ENCODE measurements at places on chromosomes 5 and 9. TPM values are rescaled to one million over a fixed set of nuclear protein-coding genes. Genes with fewer than 3 reads are reported as not detected.

The DDX4 gene
- total RNA-seq: 0.51 TPM

The SLC36A2 gene
- not detected for total RNA-seq

The OMD gene
- total RNA-seq: not detected

The CNTLN gene
- 0.53 TPM for total RNA-seq
